ENCODE measurements at places on chromosomes 11 and 22.

DNA sequence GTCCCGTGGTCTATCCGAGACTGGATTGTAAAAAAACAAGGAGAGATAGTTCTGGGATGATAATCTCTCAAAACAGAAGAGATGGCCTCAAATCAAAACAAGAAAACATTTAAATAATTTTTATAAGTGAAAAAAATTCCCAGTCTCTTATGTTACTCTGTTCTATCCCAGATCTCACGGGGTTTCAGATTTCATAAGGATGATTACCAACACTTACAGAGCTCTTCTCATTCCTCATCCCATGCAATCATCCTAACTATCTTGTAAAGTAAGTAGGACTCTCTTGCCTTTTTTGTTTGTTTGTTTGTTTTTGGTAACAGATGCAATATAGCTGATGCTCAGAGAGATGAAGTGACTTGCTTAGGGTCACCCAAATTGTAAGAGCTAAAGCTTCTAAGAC is 20.0 kb upstream of the ZBTB16 start:
- no peak for DNase-seq

DNA sequence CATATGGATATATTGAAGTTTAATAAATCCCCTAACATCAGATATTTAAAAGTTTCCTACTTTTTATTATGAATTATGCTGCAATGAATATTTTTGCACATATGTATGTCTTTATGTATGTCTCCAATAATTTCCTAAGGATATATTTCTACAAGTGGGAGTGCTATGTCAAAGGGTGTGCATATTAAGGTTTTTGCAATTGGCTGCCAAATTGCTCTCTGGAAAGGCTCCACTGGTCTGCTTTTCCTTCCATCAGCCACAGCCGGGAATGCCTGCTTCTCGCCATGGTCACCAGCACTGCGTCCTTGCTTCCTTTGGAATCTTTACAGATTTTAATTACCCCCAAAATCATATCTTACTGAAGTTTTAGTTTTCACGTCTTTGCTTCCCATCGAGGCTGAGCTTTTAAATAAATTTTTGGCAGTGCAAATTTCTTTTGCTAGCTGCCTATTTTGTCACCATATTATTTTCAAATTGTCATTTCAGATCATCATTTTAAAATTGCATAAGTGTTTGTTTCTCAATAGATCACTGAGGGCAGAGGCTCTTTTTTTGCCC is 221.7 kb downstream of the SNX19 start:
- DNase-seq = no peak

DNA sequence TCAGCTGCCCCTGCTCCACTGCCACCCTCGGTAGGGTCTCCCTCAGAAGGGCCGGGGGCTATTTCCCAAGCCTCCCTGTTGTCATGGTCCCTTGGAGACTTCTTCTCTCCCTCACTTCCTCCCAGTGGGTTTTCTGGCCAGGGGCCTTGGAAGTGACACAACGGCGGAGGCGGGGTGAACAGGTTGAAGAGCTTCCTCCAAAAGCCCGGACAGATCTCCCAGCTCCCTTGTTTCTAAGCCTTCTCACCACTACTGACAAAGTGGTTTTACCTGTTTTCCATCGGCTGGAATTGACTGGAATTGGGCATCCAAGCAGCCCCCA is 14.5 kb downstream of the MYH9 start:
- DNase-seq = no peak

GRCh38 chr11:126102436-126102981 is 39.8 kb upstream of the CDON start:
- DNase-seq = no peak

DNA sequence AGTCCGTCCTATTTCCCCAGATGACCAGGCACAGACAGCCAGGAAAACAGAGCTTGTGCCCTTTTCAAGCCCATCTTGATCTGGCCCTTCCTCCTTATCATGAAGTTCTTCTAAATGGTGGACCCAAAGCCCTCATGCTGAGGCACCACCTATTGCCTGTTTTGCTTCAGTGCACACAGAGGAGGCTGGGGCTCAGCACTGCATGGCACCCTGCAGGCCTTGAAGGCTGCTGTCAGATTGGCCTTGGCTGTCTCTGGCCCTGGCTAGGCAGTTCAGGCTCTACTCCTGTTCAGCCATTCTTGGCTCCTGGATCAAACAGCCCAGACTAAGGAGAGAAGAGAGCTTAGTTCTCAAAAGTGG is 49.2 kb downstream of the OTOG start:
- no peak for DNase-seq

GRCh38 chr11:116687458-116688201 is 85.2 kb downstream of the BUD13 start:
- no peak for DNase-seq

- peak; percentile 30 for DNase-seq
Measured at GRCh38 chr11:86954269-86955110, 705 bp downstream of the FZD4 start.

DNA sequence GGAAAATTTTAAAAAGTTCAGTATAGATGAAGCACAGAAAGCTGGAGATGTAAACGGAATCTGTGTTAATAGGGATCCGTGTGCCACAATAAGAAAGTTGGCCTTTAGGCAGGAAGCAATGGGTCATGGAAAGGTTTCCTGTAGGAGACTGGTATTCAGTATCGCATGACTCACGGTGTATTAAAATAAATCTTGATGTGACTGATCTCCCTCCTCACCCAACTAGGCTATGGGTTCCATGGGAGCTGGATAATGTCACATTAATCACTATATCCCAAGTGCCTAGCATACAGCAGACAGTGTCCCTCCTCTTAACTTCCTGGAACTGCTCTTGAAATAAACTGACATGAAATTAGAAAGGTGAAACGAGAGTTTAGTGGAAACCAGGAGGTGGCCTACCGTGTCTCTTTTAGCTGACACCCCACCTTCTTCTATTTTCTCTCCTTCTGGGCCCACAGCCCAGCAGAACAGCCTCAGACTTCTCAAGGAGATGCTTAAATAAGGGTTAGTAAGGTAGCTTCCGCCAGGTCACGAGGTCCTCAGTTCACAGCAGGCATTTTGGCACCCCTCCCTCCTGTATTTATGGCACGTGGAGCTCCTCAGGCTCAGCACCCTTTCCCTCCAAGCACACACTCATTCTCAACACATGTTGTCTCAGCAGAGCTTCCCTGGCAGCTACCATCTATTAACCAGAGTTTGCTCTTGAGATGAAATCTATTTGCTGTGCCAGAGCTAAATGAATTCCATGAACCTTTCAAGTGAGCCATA is 118.8 kb downstream of the NXPE2 start:
- DNase-seq = no peak

- no peak for DNase-seq
Measured at GRCh38 chr11:86152006-86152862, 83.3 kb upstream of the PICALM start.

GRCh38 chr11:123144707-123145106 is 50.3 kb downstream of the CLMP start:
- no peak for DNase-seq

DNA sequence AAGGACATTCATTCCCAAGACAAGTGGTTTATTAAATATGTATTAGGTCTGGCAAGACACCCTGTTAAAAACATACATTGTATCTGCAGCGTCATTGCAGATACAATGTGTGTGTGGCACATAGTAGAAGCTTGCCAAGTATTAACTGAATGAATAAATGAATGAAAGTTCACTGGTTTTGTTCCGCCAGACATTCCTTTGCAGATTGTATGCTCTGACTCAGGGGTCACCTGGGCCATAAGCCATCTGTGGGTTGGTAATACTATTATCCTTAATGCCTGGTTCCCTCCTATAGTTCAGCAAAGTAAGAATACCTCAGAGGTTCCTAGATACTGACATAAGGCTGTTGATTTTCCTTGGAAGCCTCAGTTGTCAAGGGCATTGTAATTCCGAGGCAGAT is 377.3 kb upstream of the CCDC90B start:
- DNase-seq = no peak

- no peak for DNase-seq
Measured at GRCh38 chr11:123640029-123640428, 14.4 kb downstream of the SCN3B start.

DNA sequence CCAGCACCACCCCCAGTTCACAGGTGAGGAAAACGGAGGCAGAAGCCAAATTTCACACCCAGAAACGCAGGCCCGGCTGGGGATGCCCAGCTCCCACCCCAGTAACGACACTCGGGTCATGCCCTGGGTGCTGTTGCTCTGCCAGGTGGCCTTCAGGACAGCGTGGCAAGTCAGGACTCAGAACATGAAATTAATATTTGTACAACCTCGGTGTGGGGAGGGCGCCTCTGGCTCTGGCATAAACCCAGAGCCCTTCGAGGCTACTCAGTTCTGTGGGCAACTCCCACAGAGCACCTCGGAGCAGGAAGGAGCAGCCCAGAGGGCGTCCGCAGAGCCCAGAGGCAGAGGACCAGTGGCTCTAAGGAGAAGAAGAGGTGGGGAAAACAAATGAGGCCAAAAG is 71.6 kb downstream of the CELSR1 start:
- DNase-seq = no peak
